NCI-H446 treated with DMSO at 0.1 percent for 48 hours (cell line): ENCODE measurements at places on chromosomes 1 and 21.

GRCh38 chr1:151838222-151839081 is 1.2 kb downstream of the C2CD4D start:
- no peak for DNase-seq

- DNase-seq, result no peak
These were observed 38.1 kb downstream of the SLC44A3 start for GRCh38 chr1:94858276-94858675.

DNA sequence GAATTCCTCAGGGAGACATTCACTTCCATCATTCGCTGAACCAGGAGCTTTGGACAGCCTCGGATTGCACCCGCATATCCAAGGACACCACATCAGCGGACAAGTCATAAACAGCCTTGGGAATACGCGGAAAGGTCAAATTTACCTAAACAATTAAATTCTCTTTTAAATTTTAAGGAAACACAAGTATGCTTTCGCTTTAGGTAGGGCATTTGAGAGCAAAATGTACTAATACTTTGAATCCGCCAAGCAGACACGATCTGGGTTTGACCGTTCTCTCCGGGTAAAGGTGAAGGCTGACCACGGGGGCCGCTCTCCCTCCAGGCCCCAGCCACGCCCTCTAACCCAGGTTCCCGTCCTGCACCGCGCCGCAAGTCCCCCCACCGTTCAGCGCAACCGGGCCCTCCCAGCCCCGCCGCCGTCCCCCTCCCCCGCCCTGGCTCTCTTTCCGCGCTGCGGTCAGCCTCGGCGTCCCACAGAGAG is 479 bp upstream of the ACADM start:
- DNase-seq, result peak; percentile 73

DNA sequence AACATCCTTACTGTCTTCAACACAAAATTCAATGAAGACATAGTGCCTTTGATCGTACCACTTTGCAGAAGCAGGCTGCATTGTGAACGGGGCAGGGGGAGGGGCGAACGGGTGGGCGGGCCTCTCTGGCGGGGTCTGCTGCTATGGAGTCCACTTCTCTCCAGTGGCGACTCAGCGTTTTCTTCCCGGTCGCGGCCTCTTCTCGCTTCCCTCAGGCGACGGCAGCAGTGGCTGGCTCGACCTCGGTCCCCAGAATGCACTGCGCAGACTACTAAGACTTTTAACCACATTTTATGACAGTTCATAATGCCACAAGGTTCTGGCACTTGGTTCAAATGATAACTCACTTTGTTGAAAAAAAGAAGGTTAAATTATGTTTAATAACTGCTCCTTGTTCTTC is 21.2 kb downstream of the GBP2 start:
- DNase-seq, result no peak

DNA sequence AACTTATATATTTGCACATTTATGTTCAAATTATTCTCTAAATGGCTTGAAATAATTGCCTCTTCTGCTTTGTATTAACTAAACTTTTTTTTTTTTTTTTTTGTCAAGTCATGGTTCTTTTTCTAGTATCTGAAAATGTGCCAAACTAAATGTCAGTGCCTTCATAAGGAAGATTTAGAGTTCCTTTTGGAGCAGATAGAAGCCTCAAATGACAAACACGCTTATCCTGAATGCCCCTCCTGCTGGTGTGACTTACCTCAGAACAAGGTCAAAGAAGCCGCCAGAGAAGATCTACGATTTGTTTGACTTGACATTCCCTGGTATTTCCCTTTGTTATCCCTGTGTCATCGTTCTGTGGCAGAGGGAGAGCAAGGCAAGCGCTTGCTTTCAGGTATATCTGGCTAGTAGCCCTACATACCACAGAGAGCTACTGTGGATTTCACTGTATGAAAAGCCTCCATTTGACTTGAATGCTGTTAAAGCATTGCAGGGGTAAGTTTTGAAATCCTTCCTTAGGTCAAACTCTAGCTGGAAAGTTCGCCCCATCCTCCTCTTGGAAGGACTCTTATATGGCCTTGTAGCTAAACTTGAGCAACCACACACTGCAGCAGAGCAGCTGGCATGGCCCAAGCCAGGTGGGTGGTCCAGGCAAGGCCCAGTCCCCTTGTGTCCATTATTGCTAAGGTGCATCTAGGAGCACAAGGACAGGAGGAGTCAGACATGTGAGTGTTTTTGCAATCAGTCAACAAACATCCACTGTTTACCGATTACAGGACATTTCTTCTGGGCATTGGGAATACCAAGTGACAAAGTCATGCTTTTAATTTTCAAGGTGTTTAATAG is 285.4 kb upstream of the USP25 start:
- DNase-seq, result no peak

DNA sequence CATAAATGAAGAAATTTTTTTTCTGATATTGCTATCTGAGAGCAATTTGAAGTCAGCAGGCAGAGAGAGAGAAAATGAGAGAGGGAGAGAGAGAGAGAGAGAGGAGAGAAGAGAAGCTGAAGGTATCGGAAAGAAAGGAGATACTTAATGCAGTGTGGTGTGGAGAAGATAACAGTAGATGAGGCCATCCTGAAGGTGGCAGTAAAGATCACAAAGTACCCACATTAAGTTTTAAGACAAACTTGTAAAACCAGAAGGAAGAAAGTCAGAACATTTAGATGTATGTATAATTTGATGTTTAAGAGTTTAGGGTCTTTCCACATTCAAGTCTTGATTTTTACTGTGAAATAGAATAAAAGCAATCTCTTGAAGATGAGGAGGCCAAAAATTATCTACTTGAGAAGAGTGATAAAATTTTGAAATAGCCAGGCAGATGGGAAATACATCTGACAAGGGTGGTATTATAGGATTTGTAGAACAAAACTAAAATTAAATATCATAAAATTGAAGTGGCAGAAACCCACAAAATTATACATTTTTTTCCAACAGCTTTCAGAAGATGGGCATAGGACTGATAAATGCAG is 1753.4 kb downstream of the MRPL39 start:
- DNase-seq, result peak; percentile 21

- DNase-seq, result no peak
These were observed 94.9 kb upstream of the VANGL1 start for GRCh38 chr1:115546846-115547245.

GRCh38 chr1:26786437-26787380 is 1.0 kb upstream of the PIGV start:
- no peak for DNase-seq

GRCh38 chr1:186845576-186846210 is 16.9 kb downstream of the PLA2G4A start:
- DNase-seq, result no peak

DNA sequence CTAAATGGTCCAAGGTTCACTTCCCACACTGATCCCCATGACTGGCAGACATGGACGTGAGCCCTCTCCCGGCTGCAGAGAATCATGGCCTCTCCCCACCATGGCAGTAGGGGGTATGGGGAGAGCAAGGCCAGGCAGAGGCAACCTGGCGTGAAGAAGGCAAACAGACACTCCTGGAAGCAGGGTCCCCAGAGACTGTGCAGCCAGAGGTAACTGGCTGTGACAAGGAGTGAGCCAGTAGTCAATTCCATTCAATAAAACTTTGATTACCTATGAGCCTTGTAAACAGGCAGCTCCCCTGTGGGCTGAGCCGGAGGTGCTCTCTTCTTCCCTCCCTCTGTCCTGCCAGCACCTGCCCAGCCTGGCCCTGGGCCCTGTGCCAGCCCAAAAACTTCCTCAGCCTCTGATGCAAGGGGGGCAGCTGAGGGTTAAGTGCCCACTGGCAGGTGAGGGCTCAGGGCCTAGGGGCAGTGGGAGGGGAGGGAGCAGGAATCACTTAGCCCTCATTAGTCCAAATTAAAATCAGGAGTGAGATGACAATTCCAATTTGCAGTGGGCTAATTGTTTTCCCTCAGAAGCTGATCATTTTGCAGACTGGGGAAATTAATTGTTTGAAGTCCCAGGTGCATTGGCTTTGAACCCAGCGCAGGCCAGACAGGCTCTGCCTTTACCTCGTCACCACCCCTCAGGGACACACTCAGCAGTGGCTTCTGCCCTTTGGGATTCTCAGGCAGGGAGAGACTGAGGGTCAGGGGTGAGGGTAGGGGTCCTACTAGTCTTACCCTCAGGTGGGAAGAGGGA is 35.6 kb downstream of the LRRN2 start:
- no peak for DNase-seq

- DNase-seq, result no peak
These were observed 32.7 kb upstream of the CRB1 start for GRCh38 chr1:197235355-197235754.

- DNase-seq, result no peak
These were observed 427.1 kb downstream of the PCP4 start for GRCh38 chr21:40294345-40294744.

GRCh38 chr21:25895565-25896205 is 160.9 kb downstream of the GABPA start:
- DNase-seq, result peak; percentile 80
